Tibial nerve (tissue), 4 donors: ENCODE measurements at places on chromosomes 16 and 17. TPM values are rescaled to one million over a fixed set of nuclear protein-coding genes. Genes with fewer than 3 reads are reported as not detected.

GRCh38 chr17:76599694-76600460 lies 14.2 kb upstream of the ST6GALNAC2 start:
- no peak for DNase-seq

DNA sequence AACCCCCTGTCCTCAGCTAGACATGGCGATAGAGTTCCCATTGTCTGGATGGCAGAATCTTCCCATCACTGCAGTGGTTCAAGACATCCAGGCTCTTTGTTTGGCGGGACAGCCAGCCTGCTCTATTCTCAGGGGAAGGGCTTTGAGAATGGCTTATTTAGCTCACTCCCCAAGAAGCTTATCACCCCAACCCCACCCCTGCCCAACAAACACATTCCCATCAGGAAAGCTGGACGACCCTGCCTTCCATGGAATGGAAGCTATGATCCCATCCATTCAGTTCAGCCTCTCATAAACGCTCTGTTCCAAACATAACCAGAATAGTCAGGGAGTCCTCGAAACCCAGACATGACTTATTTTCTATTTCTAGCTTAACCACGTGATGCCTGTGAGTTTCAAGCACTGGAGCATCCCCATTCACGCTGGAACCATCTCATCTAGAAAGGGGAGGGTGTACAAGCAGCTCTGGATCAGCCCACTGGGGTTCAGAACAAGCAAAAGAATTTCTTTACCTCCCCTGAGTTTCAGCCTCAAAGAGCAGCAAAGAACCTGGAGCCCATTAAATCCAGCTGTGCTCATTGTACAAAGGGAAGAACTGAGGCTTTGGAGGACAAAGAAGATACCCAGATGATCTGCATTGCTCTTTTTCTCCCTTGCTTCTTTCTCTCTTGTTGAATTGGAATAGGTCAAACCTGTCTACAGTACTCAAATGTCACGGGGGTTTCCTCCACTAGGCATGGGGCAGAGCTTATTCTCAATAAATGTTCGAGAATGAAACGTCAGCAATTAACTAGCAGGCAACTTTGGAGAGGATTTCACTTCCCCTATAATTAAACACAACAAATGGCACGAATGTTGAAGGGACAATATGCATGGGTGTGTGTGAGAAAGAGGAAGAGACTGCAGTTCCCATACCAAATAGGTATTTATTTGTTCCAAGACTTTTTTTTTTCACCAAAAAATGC lies 93.1 kb downstream of the XYLT1 start:
- no peak for DNase-seq

GRCh38 chr17:16439303-16439791 lies 24.0 kb downstream of the TRPV2 start:
- DNase-seq: no peak

DNA sequence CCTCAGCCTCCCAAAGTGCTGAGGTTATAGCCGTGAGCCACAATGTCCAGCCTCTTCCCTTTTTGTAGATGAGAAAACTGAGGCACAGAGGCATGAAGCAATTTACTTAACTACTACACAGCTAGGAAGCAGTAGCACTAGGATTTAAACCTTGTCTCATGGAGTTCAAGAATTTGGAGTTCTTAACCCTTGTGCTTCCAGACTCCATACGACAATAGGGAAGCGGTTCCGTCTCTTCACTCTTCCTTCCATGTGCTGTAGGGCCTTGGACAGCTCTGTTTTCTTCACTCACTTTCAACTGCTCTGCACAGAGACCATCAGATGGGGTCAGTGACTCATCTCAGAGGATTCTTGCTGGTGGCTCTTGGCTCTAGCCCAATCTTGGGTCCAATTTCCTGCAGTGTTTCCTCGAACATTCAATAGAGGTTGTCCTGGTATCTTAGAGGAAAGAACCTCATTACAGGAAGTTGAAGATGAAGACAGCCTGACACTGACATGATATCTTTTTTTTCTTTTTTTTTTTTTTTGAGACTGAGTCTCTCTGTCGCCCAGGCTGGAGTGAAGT lies 19.3 kb downstream of the ITGAL start:
- no peak for DNase-seq

DNA sequence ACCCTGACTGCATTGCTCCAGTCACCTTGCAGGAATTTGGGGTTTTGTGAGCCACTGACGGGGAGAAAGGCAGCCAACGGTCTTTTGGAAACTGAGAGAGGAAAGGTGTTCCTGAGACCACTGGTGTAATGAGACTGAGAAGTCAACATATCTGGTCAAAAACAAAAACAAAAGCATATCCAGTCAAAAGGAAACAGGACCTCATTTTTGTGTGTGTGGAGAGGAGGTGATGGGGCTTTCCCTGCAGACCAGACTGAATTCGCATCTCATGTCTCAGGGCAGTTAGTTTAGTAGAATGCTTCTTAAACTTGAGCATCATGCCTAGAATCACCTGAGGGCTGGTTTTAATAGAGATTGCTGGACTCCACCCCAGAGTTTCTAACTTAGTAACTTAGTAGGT lies 198.4 kb downstream of the COPRS start:
- DNase-seq: no peak

GRCh38 chr17:2083613-2084035 lies 28.7 kb downstream of the HIC1 start:
- DNase-seq: no peak

DNA sequence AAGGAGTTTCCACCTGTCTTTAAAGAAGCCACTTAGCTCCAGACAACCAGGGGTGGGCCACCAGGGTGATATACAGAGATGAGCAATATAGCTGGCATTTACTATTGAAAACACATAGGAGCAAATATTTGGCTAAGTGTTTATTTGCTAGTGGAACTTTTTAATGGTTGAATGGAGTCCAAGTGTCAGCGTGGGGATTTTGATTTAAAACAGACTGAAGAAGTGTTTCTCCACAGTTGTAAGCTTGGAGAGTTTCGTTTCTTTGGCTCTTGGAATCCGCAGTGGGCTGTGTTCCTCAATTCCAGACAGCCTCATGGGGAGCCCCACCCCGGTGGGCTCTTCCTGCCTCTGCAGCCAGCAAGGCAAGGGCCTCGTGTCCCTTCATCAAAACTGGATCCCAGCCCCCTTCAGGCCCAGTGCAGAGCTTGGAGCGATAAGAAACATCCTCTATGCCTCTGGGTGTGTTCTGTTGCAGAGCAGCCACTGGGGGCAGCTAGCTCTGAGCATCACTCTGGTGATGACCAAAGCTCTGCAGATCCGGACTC lies 36.1 kb downstream of the NOG start:
- no peak for DNase-seq

The KCNJ12 gene
- total RNA-seq: 2.2 TPM

The TRIM16 gene
- total RNA-seq: 26.3 TPM

The ZCCHC14 gene
- total RNA-seq: 17.4 TPM

The ARSG gene
- 2.1 TPM for total RNA-seq

The CMTM1 gene
- not detected for total RNA-seq
